Gastrocnemius medialis (tissue), 4 donors: ENCODE measurements at places on chromosomes 1 and 21. TPM values are rescaled to one million over a fixed set of nuclear protein-coding genes. Genes with fewer than 3 reads are reported as not detected.

DNA sequence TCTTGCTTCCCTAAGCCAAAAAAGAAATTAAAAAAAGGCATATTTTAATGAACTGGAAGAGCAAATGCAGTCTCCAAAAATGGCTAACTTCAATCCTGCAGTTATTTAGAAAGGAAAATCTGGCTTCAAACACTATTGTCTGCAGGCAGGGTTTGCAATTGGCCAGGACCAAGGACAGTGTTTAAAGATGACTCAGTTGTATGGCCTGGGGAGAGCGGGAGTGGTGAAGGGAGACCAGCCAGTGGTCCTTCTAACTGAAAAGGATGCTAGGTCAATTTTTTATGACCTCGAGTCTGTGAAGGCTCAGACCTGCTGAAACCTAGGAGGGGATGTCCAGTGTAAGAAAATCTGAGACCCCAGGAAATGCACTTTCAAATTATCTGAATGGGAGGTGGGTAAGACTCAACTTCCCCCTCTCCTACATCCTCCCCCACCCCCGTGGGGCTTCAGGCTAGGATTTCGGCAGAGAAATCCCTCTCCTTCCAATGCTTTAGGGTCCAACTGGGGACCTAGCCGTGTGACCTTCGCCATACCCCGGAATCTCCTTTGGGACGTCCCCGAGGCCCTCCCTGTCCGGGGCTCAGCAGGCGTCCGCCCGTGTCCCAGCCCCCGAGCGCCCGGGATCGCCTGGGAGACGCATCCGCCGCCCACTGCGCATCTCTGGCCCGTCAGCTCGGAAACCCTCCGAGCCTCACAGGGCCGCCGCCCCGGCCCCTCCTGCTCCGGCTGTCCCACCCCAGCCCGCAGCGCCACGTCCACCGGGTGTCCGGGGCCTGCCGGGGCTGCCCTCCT lies 602 bp upstream of the RIMKLA start:
- DNase-seq, result no peak
- no peak overlapping the region for H3K27ac ChIP-seq
- H3K27me3 ChIP-seq, result peaks cover 29% of the 10 kb centered on the region
- no peaks in the 10 kb centered on the region for H3K36me3 ChIP-seq
- H3K4me3 ChIP-seq, result peak overlapping the region; percentile 55

DNA sequence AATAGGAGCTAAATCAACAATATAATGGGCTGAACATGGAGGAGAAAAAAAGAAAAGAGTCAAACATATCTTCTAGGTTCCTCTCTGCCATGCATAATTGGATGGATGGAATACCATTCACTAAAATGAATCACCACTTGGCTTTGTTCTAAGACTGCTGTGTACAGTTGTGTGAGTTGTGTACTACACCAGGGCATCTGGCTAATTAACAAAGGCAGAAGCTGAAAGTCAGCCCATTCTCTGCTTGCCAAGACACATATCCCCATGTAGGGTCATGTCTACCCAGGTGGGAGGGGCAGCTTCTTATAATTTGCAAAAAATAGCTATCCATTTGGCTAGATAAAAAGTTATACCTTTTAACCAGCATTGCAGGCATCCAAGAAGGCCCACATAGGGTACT lies 21.0 kb downstream of the JUN start:
- H3K27ac ChIP-seq, result no peak overlapping the region
- H3K4me1 ChIP-seq, result no peaks in the 10 kb centered on the region
- H3K4me3 ChIP-seq, result no peak overlapping the region
- no peak for DNase-seq

DNA sequence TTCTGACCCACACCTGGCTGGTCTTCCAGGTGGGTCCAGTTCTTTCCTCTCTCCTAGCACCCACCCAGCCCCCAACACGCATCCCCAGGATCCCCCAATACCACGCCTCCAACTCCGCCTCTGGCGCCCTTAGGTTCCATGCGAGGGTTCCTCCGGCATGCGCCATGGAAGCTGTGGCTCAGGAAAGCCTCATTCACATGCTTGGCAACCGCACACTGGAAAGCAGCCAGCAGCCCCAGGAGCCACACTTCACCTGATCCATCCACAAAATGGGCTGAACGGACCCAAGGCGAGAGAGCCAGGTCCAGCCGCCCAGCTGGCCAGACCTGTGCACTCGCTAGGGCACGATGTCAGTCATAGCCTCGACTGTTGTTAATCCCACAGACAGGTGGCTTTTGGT lies 161.2 kb downstream of the PSMG1 start:
- H3K4me1 ChIP-seq, result peaks cover 10% of the 10 kb centered on the region
- H3K27me3 ChIP-seq, result no peaks in the 10 kb centered on the region
- H3K36me3 ChIP-seq, result no peaks in the 10 kb centered on the region
- peak overlapping the region; percentile 71 for H3K27ac ChIP-seq
- DNase-seq, result no peak
- no peak overlapping the region for H3K4me3 ChIP-seq

- peaks cover 5% of the 10 kb centered on the region for H3K4me1 ChIP-seq
- no peak for DNase-seq
- peak overlapping the region; percentile 74 for H3K27ac ChIP-seq
- H3K27me3 ChIP-seq, result no peaks in the 10 kb centered on the region
- H3K36me3 ChIP-seq, result no peaks in the 10 kb centered on the region
Observed at GRCh38 chr1:174990382-174990999, 9.3 kb upstream of the CACYBP start.

DNA sequence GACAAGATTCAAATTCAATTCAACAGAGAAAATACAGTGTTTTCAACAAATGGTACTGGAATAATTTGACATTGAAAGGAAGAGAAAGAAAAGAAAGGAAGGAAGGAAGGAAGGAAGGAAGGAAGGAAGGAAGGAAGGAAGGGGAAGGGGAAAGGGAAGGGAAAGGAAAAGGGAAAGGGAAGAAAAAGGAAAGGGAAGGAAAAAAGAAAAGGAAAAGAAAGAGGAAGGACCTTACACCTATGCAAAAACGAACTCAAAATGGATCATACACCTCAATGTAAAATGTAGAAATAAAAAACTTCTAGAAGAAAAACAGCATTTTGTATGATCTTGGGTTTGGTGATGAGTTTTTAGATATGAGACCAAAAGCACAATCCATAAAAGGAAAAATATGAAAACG lies 19.9 kb upstream of the NMNAT2 start:
- H3K27ac ChIP-seq, result no peak overlapping the region
- H3K4me1 ChIP-seq, result no peaks in the 10 kb centered on the region
- DNase-seq, result no peak
- no peak overlapping the region for H3K4me3 ChIP-seq

GRCh38 chr1:164563721-164564360 lies 4.9 kb downstream of the PBX1 start:
- no peaks in the 10 kb centered on the region for H3K36me3 ChIP-seq
- H3K27ac ChIP-seq, result peak overlapping the region; percentile 91
- peaks cover 50% of the 10 kb centered on the region for H3K4me1 ChIP-seq
- H3K4me3 ChIP-seq, result peak overlapping the region; percentile 94
- H3K27me3 ChIP-seq, result no peaks in the 10 kb centered on the region
- DNase-seq, result no peak

GRCh38 chr1:226681652-226682493 lies 57.2 kb downstream of the ITPKB start:
- peaks cover 70% of the 10 kb centered on the region for H3K4me1 ChIP-seq
- DNase-seq, result no peak
- no peaks in the 10 kb centered on the region for H3K27me3 ChIP-seq
- H3K27ac ChIP-seq, result peak overlapping the region; percentile 8

DNA sequence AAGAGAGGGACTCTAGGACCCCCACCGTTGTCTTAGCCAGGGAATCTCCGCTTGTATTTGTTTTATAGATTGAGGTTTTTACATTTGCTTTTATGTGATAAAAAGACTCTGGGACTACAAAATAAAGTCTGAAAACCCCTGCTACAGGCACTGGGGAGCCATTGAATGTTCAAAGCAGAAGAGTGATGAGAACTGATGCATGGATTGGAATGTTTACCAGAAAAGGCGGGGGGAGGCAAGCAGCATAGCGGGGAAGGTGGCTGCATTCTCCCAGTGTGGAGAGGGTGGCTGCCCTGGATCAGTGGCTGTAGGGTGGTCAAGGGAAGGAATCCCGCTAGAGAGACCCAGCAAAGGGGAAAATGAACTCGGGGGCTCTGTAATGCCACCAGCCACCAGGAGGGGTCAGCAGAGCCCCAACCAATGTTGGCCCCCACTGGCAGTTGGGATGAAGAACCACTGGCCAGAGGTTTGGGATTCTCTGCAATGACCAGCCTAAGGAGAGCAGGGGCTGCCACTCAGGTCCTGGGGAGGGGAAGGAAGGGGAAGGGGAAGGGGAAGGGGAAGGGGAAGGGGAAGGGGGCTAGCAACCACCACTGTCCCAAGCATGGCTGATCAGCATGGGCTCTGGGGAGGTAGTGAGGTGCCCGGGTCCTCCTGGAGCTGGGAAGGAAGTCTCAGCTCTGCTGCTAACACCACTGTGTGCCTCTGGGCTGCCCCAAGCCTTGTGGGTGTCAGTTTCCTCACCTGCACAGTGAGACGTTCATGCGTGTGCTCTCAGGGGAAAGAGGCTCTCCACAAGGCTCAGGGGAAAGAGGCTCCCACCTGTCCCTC lies 19.2 kb upstream of the PEF1 start:
- H3K27me3 ChIP-seq, result no peaks in the 10 kb centered on the region
- DNase-seq, result no peak
- no peaks in the 10 kb centered on the region for H3K36me3 ChIP-seq
- H3K27ac ChIP-seq, result no peak overlapping the region
- H3K4me3 ChIP-seq, result no peak overlapping the region
- no peaks in the 10 kb centered on the region for H3K4me1 ChIP-seq

- H3K36me3 ChIP-seq, result no peaks in the 10 kb centered on the region
- DNase-seq, result no peak
- H3K4me1 ChIP-seq, result peaks cover 23% of the 10 kb centered on the region
- no peak overlapping the region for H3K4me3 ChIP-seq
- no peaks in the 10 kb centered on the region for H3K27me3 ChIP-seq
- no peak overlapping the region for H3K27ac ChIP-seq
Observed at GRCh38 chr1:41768583-41768982, 150.1 kb downstream of the HIVEP3 start.

DNA sequence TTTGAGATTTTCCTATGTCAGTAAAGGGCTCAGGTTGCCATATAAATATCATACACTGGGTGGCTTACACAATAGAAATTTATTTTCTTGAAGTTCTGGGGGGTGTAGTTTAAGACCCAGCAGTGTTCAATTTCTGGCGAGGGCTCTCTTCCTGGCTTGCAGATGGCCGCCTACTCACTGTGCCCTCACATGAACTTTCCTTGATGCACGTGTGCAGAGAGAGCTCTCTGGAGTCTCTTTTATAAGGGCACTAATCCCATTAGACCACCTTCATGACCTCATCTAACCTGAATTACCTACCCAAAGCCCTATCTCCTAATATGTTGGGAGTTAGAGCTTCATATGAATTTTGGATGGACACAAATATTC lies 21.1 kb downstream of the TMEM51 start:
- no peaks in the 10 kb centered on the region for H3K27me3 ChIP-seq
- no peaks in the 10 kb centered on the region for H3K36me3 ChIP-seq
- H3K4me1 ChIP-seq, result peaks cover 6% of the 10 kb centered on the region
- no peak for DNase-seq

DNA sequence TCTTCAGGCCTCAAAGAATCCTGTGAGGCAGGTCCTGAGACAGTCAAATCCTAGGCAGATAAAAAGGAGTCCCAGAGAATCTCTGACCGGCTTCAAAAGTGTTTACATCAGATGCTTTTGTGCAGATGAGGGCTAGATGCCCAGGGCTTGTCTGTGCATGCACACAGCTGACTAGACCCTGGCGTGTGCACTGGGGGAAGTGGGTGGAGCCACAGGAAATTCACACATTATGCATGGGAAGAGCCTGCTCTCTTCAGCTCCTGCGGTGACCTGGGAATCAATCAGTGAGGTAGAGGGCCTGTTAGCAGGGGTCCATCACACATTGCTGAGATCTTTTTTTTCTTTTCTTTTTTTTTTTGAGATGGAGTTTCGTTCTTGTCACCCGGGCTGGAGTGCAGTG lies 36.6 kb upstream of the NHLH2 start:
- H3K4me3 ChIP-seq, result no peak overlapping the region
- H3K36me3 ChIP-seq, result no peaks in the 10 kb centered on the region
- H3K27ac ChIP-seq, result no peak overlapping the region
- H3K27me3 ChIP-seq, result no peaks in the 10 kb centered on the region

NME7 gene
- 8.4 TPM for total RNA-seq

OR2L2 gene
- total RNA-seq, result not detected

CA6 gene
- not detected for total RNA-seq
